ENCODE measurements at places on chromosomes 2 and 18.

DNA sequence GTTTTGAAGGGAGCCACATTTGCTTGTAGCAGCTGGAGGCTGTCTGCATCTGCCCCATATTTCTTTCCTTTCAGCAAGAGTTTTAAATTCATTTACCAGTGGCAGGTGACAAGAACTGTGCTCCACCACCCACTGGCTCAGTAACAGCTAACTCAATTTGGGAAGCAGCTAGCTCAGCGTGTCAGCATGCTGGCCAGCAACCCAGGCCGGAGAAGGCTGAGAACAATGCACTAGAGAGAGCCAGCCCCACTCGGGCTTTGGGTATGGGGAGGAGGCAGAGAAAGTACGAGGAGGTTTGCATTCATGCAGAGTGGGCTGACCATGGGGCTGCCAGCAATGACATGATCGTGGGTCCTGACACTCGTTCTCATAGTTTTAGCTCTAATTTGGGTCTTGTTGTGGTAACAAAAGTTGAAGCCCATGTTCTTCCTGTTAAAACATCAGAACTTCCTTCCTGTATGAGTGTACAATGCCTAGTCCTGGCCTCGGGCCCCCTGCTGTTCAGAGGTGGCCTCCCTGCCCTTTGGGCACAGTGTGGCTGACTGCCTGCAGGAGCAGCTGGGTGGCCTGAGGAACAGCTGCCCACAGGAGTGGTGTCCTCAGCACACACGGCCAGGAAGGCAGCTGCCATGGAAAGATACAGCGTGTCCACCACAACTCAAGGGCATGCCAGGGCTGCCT lies 23.0 kb downstream of the CDC42EP3 start:
- peaks cover 37% of the 10 kb centered on the region for H3K36me3 ChIP-seq
- peaks cover 52% of the 10 kb centered on the region for H3K4me1 ChIP-seq
- peak overlapping the region; percentile 64 for H3K27ac ChIP-seq
- no peak overlapping the region for H3K4me3 ChIP-seq
- H3K27me3 ChIP-seq: no peaks in the 10 kb centered on the region
- DNase-seq: no peak

GRCh38 chr2:212359425-212360067 lies 179.1 kb downstream of the ERBB4 start:
- no peaks in the 10 kb centered on the region for H3K4me1 ChIP-seq
- no peak for DNase-seq
- no peak overlapping the region for H3K4me3 ChIP-seq
- H3K27ac ChIP-seq: no peak overlapping the region
- no peaks in the 10 kb centered on the region for H3K36me3 ChIP-seq

DNA sequence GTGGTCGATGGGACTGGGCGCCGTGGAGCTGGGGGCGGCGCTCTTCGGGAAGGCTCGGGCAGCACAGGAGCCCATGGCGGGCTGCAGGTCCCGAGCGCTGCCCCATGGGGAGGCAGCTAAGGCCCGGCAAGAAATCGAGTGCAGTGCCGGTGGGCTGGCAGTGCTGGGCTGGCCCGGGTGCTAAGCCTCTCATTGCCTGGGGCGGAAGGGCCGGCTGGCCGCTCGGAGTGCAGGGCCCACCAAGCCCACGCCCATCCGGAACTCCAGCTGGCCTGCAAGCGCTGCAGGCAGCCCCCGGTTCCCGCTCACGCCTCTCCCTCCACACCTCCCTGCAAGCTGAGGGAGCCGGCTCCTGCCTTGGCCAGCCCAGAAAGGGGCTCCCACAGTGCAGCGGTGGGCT lies 748.4 kb upstream of the NRXN1 start:
- H3K27ac ChIP-seq: no peak overlapping the region
- no peaks in the 10 kb centered on the region for H3K27me3 ChIP-seq
- no peak overlapping the region for H3K4me3 ChIP-seq
- H3K36me3 ChIP-seq: no peaks in the 10 kb centered on the region

- no peak overlapping the region for H3K4me3 ChIP-seq
- no peak overlapping the region for H3K27ac ChIP-seq
- H3K36me3 ChIP-seq: no peaks in the 10 kb centered on the region
These were observed 37.6 kb upstream of the PLEKHM3 start for GRCh38 chr2:208062961-208063360.

- H3K4me3 ChIP-seq: no peak overlapping the region
- no peaks in the 10 kb centered on the region for H3K4me1 ChIP-seq
- no peaks in the 10 kb centered on the region for H3K36me3 ChIP-seq
These were observed 356.2 kb downstream of the KCNJ3 start for GRCh38 chr2:155054712-155055111.

- H3K4me3 ChIP-seq: no peak overlapping the region
- H3K4me1 ChIP-seq: no peaks in the 10 kb centered on the region
- no peak overlapping the region for H3K27ac ChIP-seq
- no peak for DNase-seq
- H3K27me3 ChIP-seq: no peaks in the 10 kb centered on the region
These were observed 131.1 kb downstream of the FAM161A start for GRCh38 chr2:61722800-61723199.

DNA sequence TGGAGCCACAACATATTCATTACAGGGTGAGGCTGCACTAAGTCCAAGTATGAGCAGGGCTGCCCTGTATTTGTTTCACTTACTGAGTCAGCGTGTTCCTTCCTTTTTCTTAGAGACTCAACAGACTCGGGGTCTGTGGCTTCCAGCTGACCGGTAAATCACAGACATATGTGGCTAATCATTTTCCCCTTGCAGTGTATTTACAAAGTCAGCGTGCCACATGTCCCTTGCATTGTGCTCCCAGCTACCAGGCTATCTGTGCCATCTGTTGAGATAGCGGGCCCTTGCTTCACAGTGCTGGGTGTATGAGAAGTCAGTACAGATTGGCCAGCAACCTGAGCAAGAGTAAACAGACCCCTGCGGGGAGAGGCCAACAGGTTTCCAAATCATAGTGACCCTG lies 254.3 kb downstream of the LRRTM1 start:
- no peaks in the 10 kb centered on the region for H3K27me3 ChIP-seq
- H3K4me3 ChIP-seq: no peak overlapping the region
- no peak for DNase-seq
- no peak overlapping the region for H3K27ac ChIP-seq

GRCh38 chr18:40651163-40651562 lies 1303.9 kb upstream of the PIK3C3 start:
- no peak overlapping the region for H3K27ac ChIP-seq
- H3K36me3 ChIP-seq: no peaks in the 10 kb centered on the region
- no peaks in the 10 kb centered on the region for H3K4me1 ChIP-seq
- DNase-seq: no peak
- H3K27me3 ChIP-seq: no peaks in the 10 kb centered on the region
- no peak overlapping the region for H3K4me3 ChIP-seq

DNA sequence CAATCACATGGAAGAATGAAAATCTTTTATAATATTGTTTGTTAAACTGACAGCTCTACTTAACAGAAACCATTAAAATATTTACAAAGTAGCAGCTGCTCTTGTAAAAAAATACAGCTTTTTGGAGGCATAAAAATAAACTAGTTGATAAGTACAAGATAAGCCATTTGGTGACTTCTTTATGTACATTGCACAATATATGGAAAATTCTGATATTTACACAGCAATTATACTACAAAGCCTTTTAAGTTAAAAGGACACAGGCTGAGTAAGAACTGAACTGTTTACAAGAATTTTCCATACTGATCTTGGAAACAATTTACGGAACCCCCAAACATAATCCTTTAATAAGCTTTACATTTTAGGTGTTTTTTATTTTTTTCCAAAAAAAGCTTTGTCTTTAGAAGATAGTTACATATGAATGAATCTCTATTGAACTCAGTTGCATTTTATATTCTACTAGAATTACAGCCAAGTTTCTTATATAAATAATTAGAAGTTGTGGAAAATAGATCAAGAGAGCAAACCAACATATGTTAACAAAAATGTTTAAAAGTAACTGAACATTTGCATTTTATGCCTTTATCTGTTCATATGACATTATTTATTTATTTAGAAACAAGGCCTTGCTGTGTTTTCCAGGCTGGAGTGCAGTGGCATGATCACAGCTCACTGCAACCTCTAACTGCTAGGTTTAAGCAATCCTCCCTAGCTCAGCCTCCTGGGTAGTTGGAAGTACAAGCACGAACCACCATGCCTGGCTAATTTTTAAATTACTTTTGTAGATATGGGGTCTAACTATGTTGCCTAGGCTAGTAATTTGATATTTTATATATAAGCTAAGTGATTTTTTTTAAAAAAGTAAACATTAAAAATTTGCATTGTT lies 142.5 kb downstream of the OTX1 start:
- no peaks in the 10 kb centered on the region for H3K4me1 ChIP-seq
- H3K4me3 ChIP-seq: no peak overlapping the region
- H3K27me3 ChIP-seq: no peaks in the 10 kb centered on the region
- DNase-seq: no peak

- H3K27me3 ChIP-seq: no peaks in the 10 kb centered on the region
- no peak overlapping the region for H3K4me3 ChIP-seq
- DNase-seq: no peak
These were observed 1.6 kb downstream of the SH3BP4 start for GRCh38 chr2:234953116-234954031.

DNA sequence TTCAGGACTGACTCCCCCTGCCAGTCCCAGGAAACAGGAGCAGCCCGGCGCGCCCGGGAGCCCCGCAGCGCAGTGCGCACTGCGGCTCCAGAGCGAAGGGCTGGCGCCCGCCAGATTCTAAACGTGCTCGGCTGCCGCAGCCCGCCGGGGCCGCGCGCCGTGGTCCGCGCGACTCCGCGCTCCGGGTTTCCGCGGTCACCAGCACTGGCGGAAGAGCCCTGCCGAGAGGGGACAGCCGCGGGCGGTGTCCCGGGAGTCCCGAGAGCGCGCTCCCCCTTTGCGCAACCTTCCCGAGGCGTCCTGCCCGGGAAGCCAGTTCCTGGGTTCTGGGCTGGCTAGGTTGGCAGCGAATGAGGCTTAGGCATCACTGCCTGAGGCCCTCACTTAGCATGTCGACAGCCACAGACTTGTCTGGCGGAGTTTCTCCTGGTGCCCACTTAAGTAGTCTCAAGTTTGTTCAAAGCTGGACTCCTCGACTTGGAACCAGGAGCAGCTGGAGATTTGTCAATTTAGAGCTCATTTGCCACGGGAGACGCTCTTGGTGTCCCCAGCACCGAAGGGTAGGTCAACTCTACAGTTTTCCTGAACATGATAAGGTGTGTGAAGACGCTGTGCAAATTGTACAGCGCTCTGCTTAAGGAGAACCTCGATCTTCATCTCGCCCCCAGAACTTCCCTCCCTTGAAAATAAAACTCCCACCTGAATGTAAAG lies 1.5 kb upstream of the VSNL1 start:
- H3K4me1 ChIP-seq: no peaks in the 10 kb centered on the region
- H3K36me3 ChIP-seq: no peaks in the 10 kb centered on the region
- H3K27me3 ChIP-seq: peaks cover 11% of the 10 kb centered on the region
- DNase-seq: no peak

DNA sequence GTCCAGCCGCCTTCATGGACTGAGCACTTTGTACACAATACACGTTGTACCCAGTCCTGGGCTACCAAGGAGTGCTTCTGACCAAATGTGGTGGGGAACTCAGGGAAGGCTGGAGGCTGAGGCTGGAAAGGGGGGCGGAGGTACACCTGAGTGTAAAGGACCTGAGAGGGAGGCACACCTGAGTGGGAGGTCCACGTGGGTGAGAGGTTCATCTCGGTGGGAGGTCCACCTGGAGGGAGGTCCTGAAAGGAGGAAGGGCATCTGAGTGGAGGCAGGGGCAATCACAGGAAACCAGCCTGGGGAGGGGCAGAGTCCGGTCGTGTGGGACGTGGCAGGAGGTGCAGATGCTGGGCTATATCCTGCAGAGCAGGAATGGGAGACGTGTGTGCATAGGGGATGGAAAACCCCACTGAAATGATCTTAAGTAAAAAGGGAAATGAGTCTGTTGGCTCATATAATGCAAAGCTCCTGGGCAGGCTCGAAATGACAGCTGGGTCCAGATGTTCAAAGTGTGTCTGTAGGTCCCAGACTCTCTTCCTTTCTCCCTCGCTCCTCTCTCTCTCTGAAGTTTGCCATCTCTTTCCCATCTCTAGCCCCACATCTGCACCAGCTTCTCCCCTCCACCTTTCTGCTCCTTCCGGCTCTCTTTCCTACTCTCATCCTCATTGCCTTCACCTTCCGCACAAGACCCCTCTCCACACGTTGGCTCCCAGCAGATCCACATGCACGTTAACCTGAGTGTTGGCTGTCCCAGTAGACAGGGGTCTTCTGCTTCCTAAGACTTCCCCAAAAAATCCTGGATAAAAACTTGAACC lies 137.7 kb downstream of the PXDN start:
- H3K4me1 ChIP-seq: no peaks in the 10 kb centered on the region
- no peak overlapping the region for H3K27ac ChIP-seq
- H3K4me3 ChIP-seq: no peak overlapping the region

GRCh38 chr2:11237122-11237521 lies 81.9 kb downstream of the SLC66A3 start:
- DNase-seq: no peak
- H3K27ac ChIP-seq: no peak overlapping the region
